Stimulated activated CD4-positive, alpha-beta T cell treated with anti-CD3 and anti-CD28 coated beads, Interleukin-1b, Interleukin-23, amount 100 ng/mL, for 1 hour (primary cell): ENCODE measurements at places on chromosomes 12 and 14.

- no peak for DNase-seq
These were observed 50.1 kb downstream of the RMST start for GRCh38 chr12:97512696-97513095.

GRCh38 chr12:124032265-124032886, 59.4 kb downstream of the ZNF664 start:
- no peak for DNase-seq

- no peak for DNase-seq
These were observed 59.0 kb downstream of the NTN4 start for GRCh38 chr12:95731519-95731958.

DNA sequence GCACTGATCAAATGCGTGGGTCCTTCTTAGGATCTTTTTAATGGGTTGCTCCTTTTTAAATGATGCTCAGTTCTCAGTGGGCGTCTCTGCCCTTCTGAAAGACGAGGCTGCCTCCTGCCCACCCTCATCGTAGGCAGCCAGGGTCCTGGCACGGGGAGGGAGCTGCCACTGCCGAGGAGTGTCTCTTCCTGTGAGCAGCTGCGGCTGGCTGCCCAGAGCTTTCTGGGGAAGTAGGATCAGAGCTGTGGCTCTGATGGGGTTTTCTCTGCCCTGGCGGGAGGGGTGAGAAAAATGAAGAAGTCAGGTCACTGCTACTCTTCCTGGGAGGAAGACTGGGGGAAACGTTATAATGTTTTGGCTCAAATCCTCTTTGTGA, 31.1 kb upstream of the BEGAIN start:
- DNase-seq = no peak

DNA sequence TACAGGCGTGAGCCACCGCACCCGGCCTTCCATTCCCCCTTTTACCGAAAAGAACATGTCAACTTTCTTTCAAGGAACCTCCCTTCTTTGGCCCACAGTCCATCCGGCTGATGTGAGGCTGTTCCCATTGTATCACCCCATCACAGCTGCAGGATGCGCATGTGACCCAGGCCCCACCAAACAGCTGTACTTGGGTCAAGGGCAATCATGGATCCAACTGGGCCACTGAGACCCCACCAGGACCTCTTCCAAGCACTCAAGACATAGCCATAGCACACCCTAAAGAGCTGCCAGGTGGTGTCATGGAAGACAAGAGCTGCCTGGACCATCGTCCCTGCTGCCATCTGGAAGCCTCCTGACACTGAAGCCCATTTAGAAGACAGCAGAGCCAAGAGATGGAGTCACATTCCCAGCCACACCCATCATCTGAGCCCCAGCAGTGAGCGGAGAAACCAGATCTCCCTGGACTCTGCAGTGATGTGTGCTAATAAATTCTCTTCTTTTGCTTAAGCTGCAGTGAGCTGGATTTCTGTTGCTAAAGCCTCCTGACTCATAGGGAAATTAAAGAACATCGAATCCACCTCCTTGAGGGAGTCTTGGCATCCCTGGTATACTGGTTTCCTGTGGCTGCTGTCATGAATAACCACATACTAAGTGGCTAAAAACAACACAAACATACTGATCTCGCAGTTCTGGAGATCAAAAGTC, 105.6 kb downstream of the KSR2 start:
- DNase-seq = no peak

GRCh38 chr12:57341275-57341990, 89.4 kb downstream of the R3HDM2 start:
- no peak for DNase-seq

DNA sequence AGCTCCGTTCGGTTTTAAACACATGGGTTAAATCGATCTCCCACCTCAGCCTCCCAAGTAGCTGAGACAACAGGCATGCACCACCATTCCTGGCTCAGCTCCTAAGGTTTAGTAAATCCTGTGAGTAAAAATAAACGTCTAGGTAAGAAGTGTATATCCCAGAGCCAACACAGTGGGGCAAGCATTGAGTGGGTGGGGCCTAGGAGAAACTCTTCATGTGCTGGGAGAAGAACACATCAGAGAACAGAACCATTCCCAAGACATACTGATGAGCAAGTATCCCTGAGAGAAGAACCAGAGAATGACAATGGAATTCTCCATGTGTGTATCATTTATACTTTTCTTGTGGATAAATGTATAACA, 86.3 kb downstream of the SEC23A start:
- DNase-seq = no peak

DNA sequence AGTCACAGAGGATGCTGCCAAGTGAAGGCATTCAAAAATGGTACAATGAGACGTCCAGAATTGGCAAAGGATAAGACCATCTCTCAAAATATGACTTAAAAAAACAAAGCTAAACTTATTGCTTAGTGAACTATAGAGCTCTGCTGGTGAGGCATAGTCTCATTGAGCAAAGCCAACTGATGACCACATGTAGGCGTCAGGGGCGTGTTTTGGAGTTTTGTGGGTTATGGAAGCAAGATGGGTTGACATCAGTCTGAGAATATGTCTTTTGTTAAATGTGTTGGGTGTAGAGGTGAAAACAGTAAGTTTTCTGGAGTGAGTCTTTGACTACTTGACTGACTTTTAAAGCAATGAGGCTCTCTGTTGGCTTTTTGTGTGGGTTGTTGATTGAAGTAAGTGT, 47.2 kb downstream of the ATL1 start:
- no peak for DNase-seq

- no peak for DNase-seq
These were observed 1.6 kb upstream of the PRKAB1 start for GRCh38 chr12:119666226-119666795.

GRCh38 chr12:67161322-67161918, 107.7 kb upstream of the CAND1 start:
- no peak for DNase-seq

GRCh38 chr14:29853272-29853671, 74.4 kb downstream of the PRKD1 start:
- no peak for DNase-seq

GRCh38 chr12:26276709-26277108, 81.3 kb downstream of the SSPN start:
- no peak for DNase-seq
